GM12878 (cell line): ENCODE measurements at places on chromosomes 1 and 21. TPM values are rescaled to one million over a fixed set of nuclear protein-coding genes. Genes with fewer than 3 reads are reported as not detected.

GRCh38 chr1:217076902-217077301 lies 353.7 kb upstream of the ESRRG start:
- no peaks in the 10 kb centered on the region; the same call in 1 of the 2 replicates for H3K27me3 ChIP-seq
- no peaks in the 10 kb centered on the region for H3K36me3 ChIP-seq
- no peak for DNase-seq
- no peaks in the 10 kb centered on the region for H3K4me1 ChIP-seq
- H3K27ac ChIP-seq, result no peak overlapping the region

DNA sequence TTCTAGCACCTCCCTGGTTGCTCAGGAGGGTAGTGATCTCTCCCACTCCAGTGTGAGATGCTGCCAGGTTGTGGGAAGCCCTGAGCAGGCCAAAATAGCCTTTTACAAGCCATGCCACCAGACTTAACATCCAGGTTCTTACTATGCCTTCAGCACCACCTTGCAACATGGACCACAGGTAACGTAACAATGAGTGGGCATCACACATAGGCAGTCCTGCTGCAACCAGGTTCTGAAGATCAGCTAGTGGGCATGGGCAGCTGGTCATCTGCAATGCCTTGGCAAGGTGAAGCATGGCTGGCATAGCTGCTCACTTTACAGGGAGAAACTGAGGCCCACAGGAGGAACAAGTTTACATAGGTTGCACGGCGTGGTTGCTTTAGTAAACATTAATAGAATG lies 40.7 kb downstream of the DHCR24 start:
- peaks cover 22% of the 10 kb centered on the region for H3K36me3 ChIP-seq
- no peak overlapping the region for H3K4me3 ChIP-seq
- no peak overlapping the region for H3K27ac ChIP-seq
- DNase-seq, result no peak
- no peaks in the 10 kb centered on the region for H3K4me1 ChIP-seq

DNA sequence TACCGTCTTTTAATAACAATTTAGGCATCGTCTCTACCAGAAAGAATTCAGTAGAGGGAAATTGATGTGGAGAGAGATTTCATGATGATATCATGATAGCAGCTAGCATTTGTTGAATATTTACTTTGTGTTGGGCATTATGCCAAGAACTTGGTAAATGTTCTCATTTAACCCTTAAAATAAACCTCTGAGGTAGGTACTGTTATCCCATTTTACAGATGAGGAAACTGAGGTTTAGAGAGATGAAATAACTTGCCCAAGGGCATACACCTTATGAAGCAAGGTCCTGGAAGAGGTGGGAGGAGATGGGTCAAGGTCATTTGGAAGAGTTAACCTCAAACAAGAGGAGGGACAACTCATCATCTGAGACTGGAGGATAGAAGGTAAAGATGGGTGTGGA lies 34.8 kb downstream of the TSNAX start:
- H3K27ac ChIP-seq, result no peak overlapping the region
- H3K27me3 ChIP-seq, result no peaks in the 10 kb centered on the region
- no peaks in the 10 kb centered on the region for H3K4me1 ChIP-seq
- H3K36me3 ChIP-seq, result peaks cover 14% of the 10 kb centered on the region

DNA sequence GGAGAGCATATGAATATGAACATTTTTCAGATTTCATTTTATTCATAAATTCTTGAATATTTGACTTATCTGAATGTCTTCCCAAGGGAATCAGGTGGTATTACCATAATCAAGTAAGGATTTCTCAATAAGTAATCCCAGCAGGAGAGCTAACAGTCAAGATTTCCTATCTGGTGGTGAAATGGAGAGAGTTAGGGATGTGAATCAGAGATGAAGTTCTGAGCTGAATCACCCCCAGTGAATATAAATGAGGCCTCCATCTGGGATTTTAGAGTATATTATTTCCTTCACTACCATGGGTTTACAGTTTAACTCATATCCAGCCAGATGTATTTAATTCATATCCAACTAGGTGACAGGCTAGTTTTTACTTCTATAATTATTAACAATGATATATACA lies 61.5 kb upstream of the RGS2 start:
- no peaks in the 10 kb centered on the region; the same call in 1 of the 2 replicates for H3K27me3 ChIP-seq
- H3K4me3 ChIP-seq, result no peak overlapping the region
- no peak for DNase-seq
- no peak overlapping the region for H3K27ac ChIP-seq
- no peaks in the 10 kb centered on the region for H3K36me3 ChIP-seq

GRCh38 chr1:196550731-196551130 lies 57.5 kb downstream of the KCNT2 start:
- no peak overlapping the region for H3K4me3 ChIP-seq
- no peak for DNase-seq
- no peaks in the 10 kb centered on the region for H3K27me3 ChIP-seq
- H3K36me3 ChIP-seq, result no peaks in the 10 kb centered on the region

- no peak overlapping the region for H3K4me3 ChIP-seq
- H3K27me3 ChIP-seq, result no peaks in the 10 kb centered on the region
- DNase-seq, result no peak
- no peaks in the 10 kb centered on the region for H3K4me1 ChIP-seq
- peaks cover 4% of the 10 kb centered on the region; the same call in 1 of the 2 replicates for H3K36me3 ChIP-seq
- no peak overlapping the region for H3K27ac ChIP-seq
Observed at GRCh38 chr1:3819771-3820200, 23.5 kb upstream of the LRRC47 start.

TESK2 gene
- 6.2 and 7.1 TPM in 2 replicates for total RNA-seq

GRCh38 chr21:41302976-41303375 lies 13.6 kb upstream of the FAM3B start:
- H3K4me3 ChIP-seq, result no peak overlapping the region
- H3K4me1 ChIP-seq, result no peaks in the 10 kb centered on the region
- DNase-seq, result no peak
- no peak overlapping the region for H3K27ac ChIP-seq
- H3K36me3 ChIP-seq, result no peaks in the 10 kb centered on the region

GRCh38 chr21:34298534-34299167 lies 65.2 kb upstream of the KCNE2 start:
- H3K27ac ChIP-seq, result no peak overlapping the region
- no peaks in the 10 kb centered on the region for H3K27me3 ChIP-seq
- no peak overlapping the region for H3K4me3 ChIP-seq
- no peak for DNase-seq
- H3K4me1 ChIP-seq, result no peaks in the 10 kb centered on the region

SLC19A1 gene
- 43.8 and 49.7 TPM in 2 replicates for total RNA-seq
